A549 treated with CpdA at 1 μM for 4 hours (cell line): ENCODE measurements at places on chromosomes 5 and 9. TPM values are rescaled to one million over a fixed set of nuclear protein-coding genes. Genes with fewer than 3 reads are reported as not detected.

SPINK4 gene
- not detected in 5 replicates for total RNA-seq

TDRD7 gene
- total RNA-seq: 11.1 to 13.9 TPM (median 12.1 TPM) in 5 replicates

OR1Q1 gene
- total RNA-seq: 0.06 TPM in 1 of 5 replicates, not detected in the others

HMGXB3 gene
- 28.5 to 31.2 TPM (median 30.2 TPM) in 5 replicates for total RNA-seq

OMD gene
- not detected in 5 replicates for total RNA-seq

PIGO gene
- total RNA-seq: 37.3 to 53.4 TPM (median 48.5 TPM) in 5 replicates

TNFSF8 gene
- total RNA-seq: not detected in 5 replicates

COL23A1 gene
- total RNA-seq: not detected in 5 replicates

CCL21 gene
- total RNA-seq: not detected in 5 replicates

IFNE gene
- 1.6 to 3.3 TPM (median 2.3 TPM) in 5 replicates for total RNA-seq
